Neural progenitor cell (in vitro differentiated cells): ENCODE measurements at places on chromosomes 1 and 21.

DNA sequence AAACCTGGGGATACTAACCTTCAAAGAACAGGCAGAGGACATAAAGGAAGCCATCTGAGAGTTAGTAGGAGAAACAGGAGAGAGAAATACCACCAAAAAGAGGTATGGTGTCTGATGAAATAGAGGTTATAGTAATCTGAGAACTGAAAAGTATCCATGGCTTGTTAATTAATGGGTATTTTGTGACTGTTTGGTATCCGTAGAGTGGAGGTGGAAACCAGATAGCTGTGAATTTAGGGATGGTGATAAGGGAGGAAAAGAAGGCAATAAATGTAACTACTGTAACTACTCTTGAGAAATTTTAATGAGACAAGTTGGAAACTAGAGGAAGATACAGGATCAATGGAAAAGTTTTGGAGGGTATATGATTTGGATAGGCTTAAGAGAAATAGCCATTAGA, 27.5 kb downstream of the PRKAA2 start:
- DNase-seq = no peak

GRCh38 chr1:121594096-121594495, 409.3 kb downstream of the SRGAP2C start:
- DNase-seq = no peak

GRCh38 chr1:175481126-175482070, 262.0 kb downstream of the TNR start:
- peak; percentile 48 for DNase-seq

GRCh38 chr1:22228505-22228911, 85.6 kb upstream of the WNT4 start:
- DNase-seq = no peak

GRCh38 chr21:37866027-37866426, 50.2 kb downstream of the KCNJ6 start:
- DNase-seq = no peak

DNA sequence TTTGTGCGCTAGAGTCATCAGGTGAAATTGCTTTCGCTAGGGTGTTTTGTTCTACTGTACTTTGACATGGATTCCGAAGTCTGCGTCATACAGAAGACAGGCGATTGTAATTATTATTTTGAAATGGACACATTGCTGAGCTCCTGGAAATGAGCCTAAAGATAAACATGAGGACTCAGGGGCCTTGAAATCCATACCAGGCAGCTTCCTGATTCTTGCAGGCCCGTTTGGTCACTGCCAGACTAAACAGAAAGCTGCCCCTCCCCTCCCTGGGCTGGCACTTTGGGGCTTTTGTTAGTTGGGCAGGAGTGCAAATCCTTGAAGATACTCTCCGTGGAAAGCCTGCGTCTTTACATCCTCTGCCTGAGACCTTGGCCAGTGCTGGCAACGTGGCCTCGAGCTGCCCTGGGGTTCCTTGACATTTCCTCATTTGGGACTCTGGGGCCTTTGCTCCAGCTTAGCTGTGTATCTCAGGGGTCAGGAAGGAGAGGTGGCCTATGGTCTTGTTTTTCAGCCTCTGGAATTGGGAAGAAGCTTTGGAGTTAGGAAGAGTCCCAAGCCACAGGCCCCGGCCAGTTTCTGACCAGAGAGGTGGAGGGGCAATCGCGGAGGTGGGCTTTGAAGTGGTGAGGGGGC, 26.9 kb upstream of the KCNE2 start:
- DNase-seq = no peak

- DNase-seq = no peak
These were observed 1.4 kb upstream of the CFAP298 start for GRCh38 chr21:32613436-32614043.

DNA sequence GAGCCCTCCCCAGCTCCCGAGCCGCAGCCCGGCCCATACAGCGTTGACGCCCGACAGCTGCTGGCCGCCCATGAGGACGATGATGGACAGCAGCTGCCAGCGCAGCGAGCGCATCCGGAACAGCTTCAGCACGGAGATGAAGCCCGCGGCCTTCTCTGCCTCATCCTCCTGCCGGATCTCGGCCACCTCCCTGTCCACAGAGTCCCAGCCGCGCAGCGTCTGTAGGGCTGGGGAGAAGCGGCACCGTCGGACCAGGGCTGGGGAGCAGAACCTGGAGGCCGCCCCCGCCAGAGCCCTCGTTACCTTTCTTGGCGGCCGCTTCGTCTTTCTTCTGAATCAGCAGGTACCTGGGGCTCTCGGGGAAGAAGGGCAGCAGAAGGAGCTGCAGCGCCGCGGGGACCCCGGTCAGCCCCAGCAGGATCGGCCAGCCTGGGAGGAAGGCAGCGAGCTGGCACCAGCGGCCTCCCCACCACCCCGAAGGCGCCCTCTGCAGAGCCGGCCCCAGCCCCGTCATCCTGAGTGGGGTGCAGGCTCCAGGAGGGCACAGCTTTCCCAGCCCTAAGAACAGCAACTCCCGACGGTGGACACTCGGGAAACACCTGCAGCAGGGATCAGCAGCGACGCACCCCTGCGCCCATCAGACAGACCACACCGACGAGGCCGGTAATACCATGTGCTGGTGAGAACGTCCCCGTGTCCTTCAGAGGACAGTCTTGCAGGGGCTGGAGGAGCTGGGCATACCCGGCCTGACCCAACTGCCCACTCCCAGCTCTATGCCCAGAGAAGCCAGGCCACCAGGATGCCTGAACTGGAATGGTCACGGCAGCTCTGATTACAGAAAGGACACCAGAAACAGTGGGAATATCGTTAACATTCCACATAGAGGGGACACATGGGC, 13.8 kb upstream of the SLC2A7 start:
- DNase-seq = no peak

GRCh38 chr21:25487046-25487594, 120.2 kb downstream of the MRPL39 start:
- DNase-seq = no peak

DNA sequence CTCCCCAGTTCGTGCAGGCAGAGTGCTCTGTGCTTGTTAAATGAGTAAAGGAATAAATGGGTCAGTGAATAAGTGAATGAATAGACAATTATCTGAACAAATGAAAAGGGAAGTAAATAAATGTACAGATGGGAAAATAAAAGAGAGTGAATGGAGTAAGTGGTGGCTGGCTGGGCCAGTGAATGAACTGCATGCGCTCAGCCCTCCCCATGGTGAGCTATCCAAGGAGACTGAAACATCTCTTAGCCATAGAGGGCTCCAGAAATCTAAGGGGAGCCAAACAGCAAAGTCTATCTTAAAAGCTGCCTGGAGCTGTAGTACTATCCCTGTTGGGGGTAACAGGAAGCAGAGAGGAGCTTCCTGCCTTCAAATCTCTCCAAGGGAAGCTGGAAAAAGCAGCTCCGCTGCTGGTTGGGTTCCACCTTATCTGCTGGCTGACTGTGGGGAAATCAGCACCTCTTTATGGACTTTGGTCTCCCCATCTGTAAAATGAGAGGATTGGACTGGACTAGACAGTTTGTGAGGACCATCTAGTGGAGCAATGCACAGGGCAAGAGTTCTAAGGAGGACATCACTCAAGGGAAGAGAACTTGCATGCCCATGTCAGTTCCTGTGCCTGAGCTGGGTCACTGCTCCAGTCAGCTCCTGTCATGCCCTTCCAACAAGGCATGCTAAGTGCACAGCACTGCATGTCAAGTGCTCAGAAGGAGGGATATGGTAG, 77.9 kb downstream of the TRABD2B start:
- DNase-seq = no peak

- DNase-seq = no peak
These were observed 41.0 kb upstream of the JUN start for GRCh38 chr1:58824753-58825389.

DNA sequence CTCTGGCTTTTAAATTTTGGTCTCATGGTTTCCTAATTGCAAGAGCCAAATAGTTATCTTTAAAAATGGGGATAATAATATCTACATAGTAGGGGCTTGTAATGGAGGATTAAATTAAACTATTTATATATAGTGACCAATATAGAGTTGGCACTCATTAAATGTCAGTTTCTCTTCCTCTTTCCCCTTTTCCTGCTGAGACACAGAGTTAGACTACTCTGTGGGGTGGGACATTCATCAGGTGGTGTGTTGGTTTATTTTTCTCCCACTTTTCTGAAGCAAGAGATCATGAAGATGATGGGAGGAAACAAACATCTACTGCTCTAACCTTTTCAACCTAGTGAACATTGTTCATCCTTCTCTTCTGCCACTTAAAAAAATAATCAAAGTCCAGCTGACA, 17.3 kb upstream of the RAP1A start:
- no peak for DNase-seq

- DNase-seq = no peak
These were observed 500.8 kb upstream of the PBX1 start for GRCh38 chr1:164058198-164058597.

DNA sequence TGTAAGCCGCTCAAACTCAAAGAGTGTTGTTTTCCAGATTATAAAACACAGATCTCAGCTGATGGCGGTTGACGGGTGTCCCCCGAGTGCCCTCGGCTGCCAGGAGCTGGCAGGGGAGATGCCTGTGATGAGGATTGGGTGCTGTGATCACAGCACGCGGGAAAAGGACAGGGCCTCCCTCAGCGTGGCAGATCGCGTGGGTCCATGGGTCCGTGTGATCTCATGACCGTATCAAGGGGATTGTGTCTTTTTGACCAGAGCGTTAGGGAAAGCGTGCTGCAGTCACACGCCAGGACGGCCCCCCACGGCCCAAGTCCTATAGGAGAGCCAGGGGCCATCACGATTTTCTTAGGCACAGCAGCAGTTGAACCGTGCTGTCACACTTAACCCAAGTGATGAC, 51.9 kb downstream of the PDE9A start:
- DNase-seq = no peak

DNA sequence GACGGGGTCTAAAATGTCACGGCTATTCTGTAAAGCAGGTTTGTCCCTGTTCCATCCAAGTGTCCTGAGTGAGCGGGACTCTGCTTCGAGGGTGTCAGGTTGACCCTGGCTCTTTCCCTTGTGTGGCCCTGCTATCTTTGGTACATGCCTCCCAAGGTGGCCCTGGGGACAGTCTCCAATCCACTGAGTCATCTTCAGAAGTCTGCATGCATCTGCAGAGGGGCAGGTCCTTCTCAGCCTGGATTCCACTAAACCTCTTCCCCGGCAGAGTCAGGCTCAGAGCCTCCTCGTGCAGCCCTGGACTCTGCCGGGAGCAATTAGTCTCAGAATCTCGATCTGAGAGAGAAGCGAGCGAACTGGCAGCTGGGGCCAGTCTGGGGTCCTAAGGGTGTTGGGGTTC, 50.1 kb upstream of the KCNJ15 start:
- no peak for DNase-seq

GRCh38 chr21:37668462-37669239, 247.6 kb downstream of the KCNJ6 start:
- no peak for DNase-seq

GRCh38 chr1:57367945-57368344, 55.9 kb downstream of the DAB1 start:
- DNase-seq = no peak

GRCh38 chr1:234135501-234135900, 231.0 kb downstream of the SLC35F3 start:
- no peak for DNase-seq

- DNase-seq = no peak
These were observed 445.5 kb downstream of the MATN1 start for GRCh38 chr1:30277911-30278310.

GRCh38 chr1:9357958-9358357, 65.3 kb downstream of the SPSB1 start:
- DNase-seq = no peak

- DNase-seq = no peak
These were observed 37.4 kb upstream of the CASZ1 start for GRCh38 chr1:10833630-10834557.

DNA sequence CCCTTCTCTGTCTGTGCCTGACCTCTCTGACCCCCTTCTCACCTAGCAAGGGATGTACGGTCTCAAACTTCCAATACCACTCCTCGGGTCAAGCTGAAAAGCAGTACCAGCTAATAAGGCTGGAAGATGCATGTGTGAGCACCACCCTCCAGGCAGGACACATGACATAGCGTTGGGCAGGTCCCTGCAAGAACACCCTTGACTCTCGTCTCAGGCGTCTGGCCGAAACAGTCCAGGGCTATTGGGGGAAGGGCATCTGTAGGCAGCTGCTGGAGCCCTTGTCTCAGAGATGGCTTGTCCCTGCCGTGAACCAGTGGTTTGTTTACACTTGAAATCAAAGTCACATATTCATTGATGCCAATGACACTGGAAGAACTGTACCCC, 56.5 kb downstream of the CD46 start:
- DNase-seq = no peak

GRCh38 chr1:53601867-53602775, 136.8 kb downstream of the GLIS1 start:
- no peak for DNase-seq

DNA sequence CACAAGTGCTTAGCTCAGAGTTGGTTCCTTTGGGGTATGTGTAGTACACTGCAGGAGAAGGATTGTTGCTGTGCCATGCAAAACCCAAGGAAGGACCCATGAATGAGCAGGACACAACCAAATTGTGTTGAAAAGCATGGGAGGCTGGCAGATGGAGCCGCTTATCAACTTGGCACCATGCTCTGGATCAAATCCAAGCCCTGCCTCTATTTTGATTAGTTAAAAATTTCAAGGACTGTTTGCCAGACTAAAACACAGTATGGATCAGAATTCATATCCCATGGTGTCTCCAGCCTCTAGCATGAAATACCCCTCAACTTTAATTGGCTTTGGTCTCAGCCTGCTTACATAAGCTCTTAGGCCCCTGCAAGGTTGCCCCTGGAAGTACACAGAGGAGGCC, 27.8 kb downstream of the CCDC185 start:
- DNase-seq = no peak

DNA sequence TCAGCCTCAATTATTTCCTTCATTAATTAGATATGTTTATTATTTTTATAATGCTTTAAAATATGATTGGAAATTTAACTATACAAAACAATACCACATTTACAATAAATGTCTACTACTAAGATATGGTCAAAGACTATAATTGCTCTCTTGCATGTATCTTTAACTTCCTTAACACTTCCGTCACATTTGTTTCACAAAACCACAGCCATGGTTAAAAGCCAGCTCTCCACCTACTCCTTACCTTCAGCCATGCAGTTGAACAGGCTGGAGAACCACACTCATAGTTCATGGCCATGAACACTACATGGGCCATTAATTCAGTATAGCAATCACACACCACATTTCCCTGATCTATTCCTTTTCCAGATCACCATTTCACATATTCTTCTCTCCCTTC, 72.2 kb downstream of the NME7 start:
- no peak for DNase-seq

DNA sequence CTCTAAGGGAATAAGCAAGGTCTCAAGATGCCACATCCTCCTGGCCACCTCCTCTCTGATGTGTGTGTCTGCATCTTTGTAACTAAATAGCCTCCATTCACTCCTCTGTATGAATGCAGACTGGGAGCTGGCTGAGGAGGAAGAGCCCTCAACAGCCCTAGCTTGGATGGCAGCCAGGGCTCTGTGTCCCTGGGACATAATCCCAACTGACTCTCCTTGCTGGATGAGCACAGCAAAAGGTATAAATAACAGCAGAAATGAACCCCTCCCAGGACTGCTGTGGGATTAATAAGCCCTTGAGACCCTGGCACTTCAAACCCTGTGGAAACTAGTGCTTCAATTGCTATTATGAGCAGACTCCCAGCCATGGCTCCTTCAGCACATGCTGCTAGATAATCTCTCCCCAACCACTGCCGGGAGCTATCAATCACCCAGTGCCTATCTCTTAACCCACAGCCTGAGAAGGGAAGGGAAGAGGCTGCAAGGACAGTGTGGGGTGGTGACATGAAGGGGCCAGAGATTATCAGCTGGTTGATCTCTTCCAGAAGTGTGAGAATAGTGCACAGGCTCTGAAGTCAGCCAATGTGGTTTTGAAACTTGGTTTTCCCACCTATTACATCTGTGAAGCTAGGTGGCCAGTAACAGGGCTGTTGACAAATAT, 152.2 kb downstream of the TNR start:
- DNase-seq = no peak
